ENCODE measurements at places on chromosomes 6 and 20.

DNA sequence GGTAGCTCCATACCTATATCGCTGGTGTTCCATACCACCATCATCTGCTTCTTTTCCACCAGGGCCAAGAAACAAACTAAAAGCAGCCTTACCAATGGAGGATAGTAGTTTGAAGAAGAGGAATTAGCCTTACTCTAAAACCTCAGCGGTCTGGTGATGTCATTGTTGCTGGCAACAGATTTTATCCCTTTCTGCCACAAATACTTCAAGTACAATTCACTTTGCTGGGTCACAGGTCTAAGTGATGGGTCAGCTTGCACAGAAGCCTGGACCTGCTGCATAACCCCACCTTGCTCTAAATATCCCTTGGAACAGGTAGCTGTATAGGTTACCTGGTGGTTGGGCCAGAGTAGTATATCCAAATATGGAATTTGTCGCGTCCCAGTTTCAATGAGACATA is 53.2 kb upstream of the THEMIS start:
- DNase-seq = no peak

- no peak for DNase-seq
Measured at GRCh38 chr6:51349857-51350256, 531.2 kb downstream of the TFAP2B start.

- no peak for DNase-seq
Measured at GRCh38 chr6:167294241-167294640, 3.1 kb downstream of the UNC93A start.

DNA sequence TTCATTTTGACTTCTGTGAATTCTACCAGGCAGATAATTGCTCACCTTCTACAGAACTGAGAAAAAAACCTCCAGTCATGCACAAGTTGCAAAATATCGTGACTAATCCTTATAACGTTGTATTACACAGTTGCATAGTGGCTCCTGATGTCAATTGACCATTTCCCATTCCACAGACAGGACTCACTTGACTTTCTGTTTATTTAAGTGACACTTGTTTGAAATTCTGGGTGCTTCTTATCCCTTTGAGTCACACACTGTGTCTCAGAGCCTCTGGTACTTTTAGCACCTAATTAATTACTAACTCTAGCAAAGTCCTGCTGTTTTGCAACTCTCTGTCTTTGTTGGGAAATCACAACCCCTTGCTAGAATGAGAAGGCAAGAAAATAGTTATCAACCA is 16.2 kb upstream of the RSPO3 start:
- no peak for DNase-seq

- DNase-seq = no peak
Measured at GRCh38 chr6:130851026-130851425, 23.8 kb downstream of the SMLR1 start.

DNA sequence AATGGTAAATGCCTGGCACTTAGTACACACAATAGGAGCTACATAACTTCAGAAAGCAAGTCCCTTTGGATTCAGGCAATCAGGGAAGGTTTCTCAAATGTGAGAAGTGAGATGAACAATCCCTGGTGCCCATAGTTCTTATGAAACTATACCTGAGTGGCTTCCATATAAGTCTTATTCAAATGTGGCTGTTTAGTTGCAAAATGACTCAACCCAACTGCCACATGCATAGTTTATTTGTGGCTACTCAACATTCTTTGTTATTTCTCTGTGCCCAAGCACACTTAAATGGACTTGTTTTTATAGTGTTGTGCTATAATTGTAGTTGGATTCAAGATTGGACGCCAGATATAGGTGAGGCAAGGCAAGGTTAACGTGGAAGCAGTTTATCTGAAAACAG is 93.7 kb upstream of the ATXN1 start:
- DNase-seq = no peak

DNA sequence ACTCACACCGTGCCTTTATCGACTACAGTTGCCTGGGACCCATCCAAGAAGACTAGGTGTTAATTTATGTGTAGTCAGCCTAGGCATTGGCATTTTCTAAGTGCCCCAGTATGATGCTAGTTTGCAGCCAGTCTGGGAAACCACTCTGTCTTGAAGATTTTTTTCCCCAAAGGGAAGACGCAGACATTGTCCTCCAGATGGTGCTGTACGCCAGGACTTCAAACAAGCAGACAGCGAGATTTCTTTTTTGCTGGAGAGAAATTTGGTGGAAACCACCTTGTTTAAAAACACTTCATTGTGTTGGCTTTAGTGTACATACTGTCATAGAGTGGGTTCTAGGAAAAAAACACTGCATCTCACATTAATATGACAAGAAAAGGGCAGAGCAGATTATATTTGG is 30.0 kb downstream of the ALDH5A1 start:
- no peak for DNase-seq
